ENCODE measurements at places on chromosomes 13 and 19.

GRCh38 chr19:30367421-30367820 lies 4.8 kb upstream of the ZNF536 start:
- DNase-seq, result no peak

GRCh38 chr13:31930901-31931522 lies 100.6 kb upstream of the FRY start:
- peak; percentile 10 for DNase-seq

DNA sequence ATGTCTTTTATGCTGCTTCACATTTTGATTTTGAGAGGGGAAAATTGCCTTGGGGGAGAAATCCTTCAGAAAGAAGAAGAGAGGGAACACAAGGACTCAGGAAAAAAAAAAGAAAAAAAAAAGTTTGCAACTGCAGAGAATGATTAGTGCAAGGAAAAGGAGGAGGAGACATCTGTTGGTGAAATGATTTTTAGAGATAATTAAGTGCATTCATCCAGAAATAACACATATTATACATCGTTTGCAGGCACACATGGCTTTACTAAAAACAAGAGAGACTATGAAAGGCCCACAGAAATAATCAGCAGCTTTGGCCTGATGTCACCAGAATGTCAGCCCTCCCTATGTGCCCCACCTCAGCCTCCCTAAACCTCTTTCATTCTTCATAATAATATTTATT lies 1058.2 kb downstream of the PCDH9 start:
- no peak for DNase-seq

DNA sequence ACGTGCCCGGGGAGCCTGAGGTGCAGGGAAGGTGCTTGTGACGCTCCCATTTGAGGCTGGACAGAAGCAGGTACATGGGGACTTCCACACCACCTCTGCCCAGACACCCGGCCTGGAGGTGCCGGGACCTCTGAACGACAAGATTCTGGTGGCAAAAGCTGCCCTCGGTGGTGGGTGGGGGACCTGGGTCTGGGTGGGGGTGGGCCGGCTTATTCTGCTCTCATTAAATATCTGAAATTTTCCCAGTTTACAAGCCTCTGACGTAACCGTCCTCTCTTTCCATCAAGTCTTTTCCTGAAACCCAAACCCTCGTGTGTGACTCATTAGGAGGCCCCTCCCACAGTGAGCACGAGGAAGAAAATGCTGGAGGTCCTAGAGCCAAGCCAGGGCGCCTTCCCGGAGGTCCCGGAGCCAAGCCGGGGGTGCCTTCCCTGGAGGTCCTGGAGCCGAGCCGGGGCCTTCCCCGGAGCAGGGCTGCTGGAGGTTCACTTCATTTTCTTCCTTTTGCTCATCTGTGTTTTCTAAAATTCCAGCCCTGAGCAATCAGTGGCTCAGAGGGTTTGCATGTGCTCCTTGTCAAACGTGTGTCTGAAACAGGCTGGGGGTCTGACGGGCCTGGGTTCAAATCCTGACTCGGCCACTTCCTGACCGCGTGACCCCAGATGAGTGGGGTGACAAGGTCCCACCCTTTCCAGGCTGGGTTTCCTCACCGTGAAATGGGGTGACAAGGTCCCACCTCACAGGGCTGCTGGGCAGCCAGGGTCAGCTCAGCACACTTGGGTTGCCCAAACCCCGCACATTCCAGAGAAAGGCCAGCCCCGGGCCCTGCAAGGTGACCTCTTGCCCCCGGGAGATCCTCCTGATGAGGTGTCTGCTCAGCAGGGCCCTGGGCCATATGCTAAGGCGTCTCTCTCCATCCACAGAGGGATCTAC lies 10.0 kb downstream of the CFD start:
- no peak for DNase-seq

DNA sequence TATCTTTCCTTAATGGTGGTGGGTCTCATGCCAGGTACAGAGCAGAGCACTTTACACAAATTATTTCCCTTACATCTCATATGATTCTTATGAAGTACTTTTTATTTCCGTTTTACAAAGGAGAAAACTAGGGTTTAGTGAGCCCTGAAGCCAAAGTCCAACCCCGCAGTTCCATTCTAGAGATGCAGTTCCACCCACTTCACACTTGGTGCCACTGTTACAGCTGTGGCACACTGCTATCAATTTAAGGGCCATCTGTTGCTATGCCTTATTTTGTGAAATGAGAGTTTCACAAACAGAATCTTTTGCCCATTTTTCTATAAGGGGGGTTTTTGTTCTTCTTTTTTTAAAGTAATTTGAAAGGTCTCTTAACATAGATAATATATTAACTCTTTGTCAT lies 12.9 kb downstream of the MIPEP start:
- no peak for DNase-seq

DNA sequence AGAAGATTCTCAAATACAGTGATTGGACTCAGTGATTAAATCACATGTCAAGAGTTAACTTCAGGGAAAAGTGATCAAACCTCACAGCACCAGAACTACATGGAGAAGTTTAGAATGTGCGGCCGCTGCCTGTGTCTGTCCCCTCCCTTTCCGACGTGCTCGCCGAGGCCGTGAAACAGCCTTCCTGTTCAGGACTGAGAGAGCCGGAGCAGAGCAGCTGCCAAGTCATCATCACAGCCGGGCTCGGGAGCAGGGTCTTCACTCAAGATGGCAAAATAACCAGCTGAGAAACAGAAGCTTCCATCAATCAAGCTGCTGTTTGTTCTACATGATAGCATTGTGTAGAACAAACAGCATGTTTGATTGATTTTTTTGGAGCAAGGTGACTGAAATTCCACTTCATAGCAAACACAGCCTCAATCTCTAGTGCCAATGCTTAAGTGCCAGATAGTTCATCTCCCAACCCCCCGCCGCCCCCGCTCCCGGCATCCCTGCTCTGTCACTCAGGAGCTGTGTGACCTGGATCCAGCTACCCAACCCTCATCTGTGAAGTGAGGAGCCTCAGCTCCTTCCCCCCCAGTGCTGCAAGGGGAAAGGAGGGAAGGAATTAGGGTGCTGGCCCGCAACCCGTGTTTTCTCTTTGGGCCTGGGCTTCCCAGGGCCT lies 70.6 kb downstream of the HSPH1 start:
- DNase-seq, result no peak

DNA sequence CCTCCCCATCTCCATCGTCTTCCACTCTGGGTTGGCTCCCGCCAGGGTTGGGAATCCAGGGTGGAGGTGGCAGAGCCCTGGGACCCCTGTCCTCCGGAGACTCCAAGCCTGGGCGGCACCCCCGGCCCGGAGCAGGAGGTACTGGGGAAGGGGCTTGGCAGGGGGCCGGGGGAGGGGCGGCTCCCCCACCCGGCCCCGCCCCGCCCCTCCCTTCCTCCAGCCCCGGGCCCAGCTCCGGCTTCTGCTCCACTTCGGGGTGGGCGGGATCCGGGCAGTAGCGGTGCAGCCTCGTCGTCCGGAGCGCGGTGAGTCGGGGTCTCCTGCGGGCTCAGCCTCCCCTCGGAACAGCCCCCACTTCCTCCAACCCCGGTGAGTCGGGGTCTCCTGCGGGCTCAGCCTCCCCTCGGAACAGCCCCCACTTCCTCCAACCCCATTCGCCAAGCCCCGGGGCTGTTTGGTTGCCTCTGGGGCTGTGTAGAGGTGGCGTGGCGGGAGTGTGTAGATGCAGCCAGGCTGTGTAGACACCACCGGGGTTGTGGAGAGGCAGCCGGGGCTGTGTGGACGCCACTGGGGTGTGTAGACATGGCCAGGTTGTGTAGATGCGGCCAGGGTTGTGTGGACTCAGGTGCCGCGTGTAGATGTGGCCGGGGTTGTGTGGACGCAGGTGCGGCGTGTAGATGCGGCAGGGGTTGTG lies at the start of gene TMPRSS9:
Gene TMPRSS9 (plus strand): TSS at position 274 of the 694 bp plus-strand sequence. CDS start 29,521 bp downstream, outside the sequence.
- no peak for DNase-seq

GRCh38 chr13:35856721-35857364 lies 274.3 kb downstream of the DCLK1 start:
- no peak for DNase-seq

DNA sequence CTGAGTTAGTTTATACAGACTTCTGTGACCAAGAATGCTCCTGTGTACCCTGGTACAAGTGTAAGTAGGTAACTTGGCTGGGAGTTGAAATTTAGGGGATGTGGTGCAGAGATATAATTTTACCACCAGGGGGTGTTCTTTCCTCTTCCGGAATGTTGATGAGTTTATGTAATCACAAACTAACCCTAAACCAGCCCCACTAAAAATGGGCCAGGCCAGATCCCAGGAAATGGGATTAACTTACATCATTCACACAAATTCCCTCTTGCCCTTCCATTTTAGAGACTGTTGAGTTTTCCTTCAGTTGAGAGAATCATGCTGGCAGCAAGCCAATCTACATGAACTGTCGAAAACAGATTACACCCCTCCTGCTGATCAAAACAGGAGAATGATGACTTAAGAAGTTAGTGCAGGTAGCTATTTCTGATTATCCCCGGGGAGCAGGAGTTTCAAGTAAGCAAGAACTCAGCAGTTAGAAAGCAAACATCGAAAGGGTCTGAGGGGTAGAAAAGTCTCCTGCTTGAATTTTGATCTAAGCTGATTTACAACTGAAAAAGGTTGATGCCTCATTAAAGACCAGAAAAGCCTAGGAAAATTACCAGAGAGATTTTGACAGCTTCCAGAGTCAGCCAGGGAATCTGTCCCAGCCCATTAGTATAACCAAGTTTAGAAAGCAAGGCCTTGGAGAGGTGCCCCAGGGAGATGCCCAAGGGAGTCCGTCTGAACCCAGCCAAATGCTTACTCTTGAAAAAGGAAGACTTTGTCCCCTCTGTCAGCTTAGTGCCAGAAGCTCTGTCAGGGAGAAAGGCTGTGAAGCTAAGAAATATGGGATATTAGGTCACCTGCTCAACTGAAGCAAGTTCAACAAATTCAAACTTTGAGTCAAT lies 32.3 kb upstream of the MED4 start:
- peak; percentile 49 for DNase-seq

GRCh38 chr13:28659621-28659970 lies 666 bp downstream of the POMP start:
- DNase-seq, result peak; percentile 16

DNA sequence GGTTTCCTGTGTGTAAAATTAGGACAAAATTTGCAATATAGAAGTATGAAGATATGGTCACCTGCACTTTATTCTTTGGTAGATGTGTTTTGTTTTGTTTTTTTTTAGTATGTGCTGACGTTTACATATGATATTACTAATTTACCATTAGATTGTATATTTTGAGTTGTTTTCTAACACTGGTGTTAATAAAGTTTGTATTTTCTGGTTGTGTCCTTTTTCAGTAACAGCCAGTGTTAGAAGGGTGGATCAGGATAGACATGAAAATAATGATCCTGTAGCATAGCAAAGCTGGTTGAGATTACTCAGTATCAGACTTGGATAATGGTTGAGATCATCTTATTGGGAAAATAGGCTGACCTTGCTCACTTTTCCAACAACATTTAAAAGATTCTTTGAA lies 6.2 kb downstream of the NAA16 start:
- DNase-seq, result no peak

- peak; percentile 10 for DNase-seq
Observed at GRCh38 chr13:28493740-28494503, 1.0 kb downstream of the FLT1 start.

GRCh38 chr19:5386841-5387240 lies 46.2 kb upstream of the PTPRS start:
- DNase-seq, result no peak

DNA sequence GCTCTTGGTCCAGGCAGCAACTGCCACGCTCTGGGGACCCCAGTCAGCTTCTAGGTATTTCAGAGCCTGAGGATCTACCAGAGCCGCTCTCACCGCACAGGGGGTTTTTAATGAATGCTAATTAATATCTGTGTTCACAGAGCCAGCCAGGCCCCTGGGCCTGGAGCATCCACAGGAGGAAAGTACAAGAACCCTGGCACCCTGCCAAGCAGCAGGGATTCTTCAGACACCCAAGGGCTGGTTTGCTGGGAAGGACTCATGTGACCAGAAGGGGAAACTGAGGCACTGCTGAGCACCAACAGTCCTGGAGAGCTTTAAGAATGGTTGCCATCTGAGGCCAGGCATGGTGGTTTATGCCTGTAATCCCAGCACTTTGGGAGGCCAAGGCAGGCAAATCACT lies 38.0 kb upstream of the ADGRE5 start:
- DNase-seq, result no peak

GRCh38 chr13:20360041-20360491 lies 127.9 kb upstream of the GJB6 start:
- DNase-seq, result no peak

GRCh38 chr13:105567951-105568525 lies 967.4 kb downstream of the EFNB2 start:
- DNase-seq, result no peak

GRCh38 chr19:43781630-43782310 lies 997 bp upstream of the KCNN4 start:
- DNase-seq, result peak; percentile 69

- peak; percentile 51 for DNase-seq
Observed at GRCh38 chr13:94464771-94465170, 14.7 kb downstream of the DCT start.

GRCh38 chr13:113090806-113091205 lies 14.8 kb upstream of the F7 start:
- no peak for DNase-seq

DNA sequence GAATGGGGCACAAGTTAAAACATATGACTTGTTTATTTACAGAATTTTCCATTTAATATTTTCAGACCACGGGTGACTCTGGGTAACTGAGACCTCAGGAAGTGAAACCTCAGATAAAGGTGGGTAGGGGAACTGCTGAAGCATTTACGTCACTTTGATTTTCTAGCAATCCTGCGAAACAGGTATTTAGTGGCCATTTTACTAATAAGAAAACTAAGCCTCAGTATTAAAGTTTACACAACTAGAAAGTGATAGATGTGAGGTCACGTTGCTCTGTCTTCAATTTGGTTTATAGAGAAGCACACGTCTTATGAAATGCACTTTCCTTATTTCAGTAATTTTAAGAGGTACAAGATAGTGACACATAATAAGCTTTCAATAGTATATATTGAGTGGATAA lies 402.8 kb downstream of the FGF9 start:
- no peak for DNase-seq

GRCh38 chr13:33787051-33787591 lies 30.8 kb upstream of the RFC3 start:
- DNase-seq, result peak; percentile 1

GRCh38 chr19:17488593-17489391 lies 18.5 kb downstream of the SLC27A1 start:
- peak; percentile 77 for DNase-seq

DNA sequence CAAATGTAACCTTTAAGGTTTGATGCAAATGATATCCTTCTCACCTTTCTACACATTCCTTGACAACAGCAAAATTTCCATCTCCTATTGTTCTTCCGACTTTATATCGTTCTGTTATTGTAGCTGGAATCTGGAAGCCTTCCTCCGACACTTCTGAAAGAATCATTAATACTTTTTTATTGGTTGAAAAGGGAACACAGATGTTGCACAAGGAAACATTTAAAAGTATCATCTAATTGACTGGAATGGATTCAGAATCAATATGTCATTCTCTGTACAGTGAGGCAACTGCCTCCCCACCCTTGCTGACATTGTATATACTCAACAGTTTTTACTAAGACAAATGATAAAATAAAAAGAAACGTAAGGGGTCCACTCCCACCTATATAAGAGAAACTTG lies 295.2 kb downstream of the DCLK1 start:
- DNase-seq, result no peak

DNA sequence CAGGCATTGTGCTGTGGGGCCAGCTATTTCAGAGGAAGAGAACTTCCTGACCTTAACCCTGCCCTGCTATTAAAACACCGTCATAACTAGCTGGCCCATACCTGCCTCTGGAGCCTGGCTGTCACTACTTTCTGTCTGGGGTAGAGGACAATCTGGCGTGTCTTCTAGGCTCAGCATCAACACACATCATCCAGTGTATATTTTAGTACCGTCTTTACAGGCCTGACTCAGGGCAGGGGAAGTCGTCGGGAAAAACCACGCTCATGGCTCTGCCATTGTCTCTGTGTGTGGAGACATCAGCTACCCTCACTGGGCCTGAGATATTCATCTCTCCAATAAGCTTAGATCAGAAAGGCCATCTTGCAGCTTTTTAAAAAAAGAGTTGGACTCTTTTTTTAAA lies 151.1 kb downstream of the KATNAL1 start:
- no peak for DNase-seq
